ENCODE measurements at places on chromosomes 2 and 18.

DNA sequence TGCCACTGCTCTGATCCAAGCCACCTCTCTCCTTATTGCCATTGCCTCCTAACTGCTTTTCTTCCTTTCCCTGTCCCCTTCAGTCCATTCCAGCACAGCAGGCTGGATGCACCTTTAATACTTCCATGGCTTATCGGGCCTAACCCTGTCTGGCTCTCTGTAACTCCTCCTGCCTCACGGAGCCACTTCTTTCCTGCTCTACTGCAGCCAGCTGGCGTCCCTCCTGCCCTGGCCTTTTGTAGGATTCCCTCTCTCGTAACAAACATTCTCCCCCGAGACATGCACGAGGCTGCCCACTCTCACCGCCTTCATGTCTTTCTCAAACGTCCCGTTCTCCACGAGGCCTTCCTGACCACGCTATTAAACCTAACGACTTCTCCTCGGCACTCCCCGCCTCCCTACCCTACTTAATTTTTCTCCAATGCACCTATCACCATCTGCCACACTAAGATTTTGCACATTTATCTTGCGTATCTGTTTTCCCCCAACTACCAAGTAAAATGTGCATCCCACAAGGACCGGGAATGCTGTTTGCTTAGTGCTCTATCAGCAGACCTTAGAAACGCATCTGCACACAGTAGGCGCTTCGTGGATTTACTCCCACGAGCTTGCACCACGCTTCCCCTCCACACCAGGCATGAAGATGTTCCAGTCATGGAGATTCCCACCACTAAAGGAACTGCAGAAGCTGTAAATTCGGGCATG, 728 bp upstream of the C18orf63 start:
- no peak for DNase-seq

DNA sequence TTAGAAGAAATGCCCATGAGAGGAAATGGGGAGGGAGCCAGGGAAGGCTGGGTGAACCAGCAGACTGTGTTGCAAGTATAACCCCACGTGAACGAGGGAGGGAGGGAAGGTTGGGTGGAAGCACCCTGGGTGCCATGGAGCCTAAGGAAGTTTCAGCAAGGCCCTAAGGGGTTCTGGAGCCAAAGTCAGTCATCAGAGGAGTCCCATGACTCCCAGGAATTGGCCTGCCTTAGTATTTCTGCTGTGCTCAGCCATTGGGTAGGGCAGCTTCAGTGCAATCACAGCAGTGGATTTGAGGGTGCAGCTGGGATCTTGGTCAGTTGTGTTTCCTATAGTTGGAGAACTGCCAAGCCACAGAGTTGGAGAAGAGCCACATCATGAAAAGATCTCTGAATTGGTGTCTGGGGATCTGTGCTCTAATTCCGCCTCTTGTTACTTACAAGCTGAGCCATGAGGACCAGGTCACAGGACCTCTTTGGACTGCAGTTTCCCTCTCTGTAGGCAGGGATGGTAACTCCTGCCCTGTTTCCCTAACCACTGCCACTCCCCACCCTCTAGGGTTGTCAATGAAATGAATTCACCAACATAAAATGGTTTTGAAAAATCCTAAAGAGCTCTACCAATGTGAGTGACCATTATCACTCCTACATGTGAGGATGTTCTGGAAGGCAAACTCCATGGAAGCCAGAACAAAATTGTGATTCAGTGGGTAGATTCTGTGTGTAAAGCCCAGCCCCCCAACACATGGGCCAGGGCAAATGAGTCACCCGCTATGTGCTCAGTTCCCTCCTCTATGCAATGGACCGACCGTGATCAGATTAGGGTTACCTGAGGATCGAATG, 108.9 kb downstream of the CLIP4 start:
- DNase-seq = no peak

GRCh38 chr18:69935319-69936190, 12.1 kb downstream of the CD226 start:
- DNase-seq = no peak

GRCh38 chr2:17643031-17643615, 102.6 kb downstream of the VSNL1 start:
- DNase-seq = peak; percentile 85

DNA sequence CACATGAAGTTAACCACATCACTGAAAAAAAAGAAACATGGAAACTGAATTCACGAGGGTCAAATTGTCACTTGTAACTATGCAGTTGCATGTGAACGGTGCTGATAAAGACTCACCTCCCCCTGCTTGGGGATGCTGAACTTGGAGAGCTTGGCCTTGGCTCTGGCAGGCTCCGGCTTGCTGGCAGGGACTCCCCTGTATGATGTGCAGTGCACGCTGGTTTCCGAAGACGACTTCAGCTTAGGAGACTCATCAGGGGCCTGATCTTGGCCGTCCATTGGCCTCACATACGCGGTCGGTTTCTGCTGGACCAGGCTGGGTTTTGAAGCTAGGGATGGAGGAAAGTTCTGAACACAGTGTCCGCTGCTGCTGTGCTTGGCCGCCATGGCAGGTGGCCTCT, 135.9 kb downstream of the AFF3 start:
- no peak for DNase-seq

- no peak for DNase-seq
Measured at GRCh38 chr2:234091883-234092282, 41.4 kb downstream of the SPP2 start.

DNA sequence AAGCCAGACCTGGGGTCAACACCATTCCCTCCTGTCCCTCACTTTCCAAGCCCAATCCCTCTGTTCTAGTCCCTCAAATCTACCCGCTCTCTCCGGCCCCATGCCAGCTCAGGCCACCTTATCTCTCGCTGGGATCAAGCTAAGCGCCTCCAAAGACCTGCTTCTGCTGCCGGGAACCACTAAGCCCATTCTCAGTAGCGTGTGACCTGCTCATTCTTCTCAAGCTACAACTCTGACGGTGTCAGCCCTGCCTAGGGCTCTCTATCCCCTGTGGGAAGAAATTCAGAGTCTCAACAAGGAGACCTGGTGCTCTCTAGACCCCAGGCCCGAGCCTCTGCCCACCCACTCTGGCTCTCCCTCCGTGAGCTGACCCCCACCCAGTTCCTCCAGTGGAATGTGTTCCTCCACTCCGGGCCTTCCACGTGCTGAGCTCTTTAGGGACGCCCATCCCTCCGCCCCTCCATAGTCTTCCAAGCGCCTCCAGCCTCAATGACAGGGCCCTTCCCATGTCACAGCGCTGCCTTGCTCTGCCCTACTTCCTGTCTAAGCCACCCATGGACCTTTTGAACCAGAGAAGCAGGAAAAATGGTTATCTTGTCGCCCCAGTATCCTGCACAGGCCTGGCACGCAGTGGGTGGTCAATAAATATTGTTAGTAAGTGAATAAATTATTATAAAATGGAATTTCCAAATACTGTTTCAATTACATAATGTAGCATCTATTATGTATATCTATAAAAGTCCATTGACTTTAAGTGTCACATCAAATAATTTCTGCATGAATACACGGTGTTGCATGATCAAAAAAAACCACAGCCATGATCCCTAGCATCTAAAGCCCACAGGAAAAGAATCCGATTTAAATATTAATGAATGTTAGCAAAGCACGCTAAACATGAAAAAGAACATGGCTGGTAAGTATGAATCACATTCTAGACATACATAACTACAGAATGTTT, 127.6 kb downstream of the ZNF516 start:
- no peak for DNase-seq

DNA sequence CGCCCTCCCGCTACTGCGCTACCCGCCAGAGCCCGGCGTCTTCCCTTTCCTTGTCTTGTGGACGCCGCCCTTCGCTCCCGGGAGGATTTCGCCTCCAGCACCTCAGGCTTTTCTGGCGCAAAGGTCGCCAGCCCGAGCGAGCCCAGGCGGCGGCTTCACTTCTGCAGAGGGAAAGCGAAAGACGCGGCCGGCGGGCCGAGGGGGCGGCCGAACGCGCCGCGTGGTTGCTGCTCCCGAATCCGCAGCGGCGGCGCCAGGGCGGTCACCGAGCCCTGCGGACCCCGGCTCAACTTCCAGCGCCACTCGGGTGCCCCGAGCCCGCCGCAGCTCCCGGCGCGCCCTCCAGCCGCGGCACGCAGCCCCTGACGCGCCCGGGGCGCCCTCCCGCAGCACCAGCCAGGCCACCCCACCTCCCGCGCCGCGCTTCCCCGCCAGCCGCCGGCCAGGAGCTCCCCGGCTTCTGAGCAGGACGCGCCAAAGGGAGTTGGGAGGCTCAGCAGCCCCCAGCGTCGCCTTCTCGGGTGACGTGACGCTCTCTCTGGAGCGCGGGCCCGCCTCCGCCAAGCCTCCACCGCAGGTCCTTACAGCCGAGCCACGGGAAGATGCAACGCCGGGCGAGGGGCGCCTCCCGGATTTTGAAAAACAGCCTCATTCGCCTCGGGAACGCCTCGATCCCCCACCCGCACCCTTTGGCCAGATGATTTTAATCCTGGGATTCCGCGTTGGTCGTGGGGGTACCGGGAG, 84.9 kb upstream of the EPB41L3 start:
- no peak for DNase-seq

- DNase-seq = no peak
Measured at GRCh38 chr18:69968039-69968438, 20.4 kb upstream of the CD226 start.

DNA sequence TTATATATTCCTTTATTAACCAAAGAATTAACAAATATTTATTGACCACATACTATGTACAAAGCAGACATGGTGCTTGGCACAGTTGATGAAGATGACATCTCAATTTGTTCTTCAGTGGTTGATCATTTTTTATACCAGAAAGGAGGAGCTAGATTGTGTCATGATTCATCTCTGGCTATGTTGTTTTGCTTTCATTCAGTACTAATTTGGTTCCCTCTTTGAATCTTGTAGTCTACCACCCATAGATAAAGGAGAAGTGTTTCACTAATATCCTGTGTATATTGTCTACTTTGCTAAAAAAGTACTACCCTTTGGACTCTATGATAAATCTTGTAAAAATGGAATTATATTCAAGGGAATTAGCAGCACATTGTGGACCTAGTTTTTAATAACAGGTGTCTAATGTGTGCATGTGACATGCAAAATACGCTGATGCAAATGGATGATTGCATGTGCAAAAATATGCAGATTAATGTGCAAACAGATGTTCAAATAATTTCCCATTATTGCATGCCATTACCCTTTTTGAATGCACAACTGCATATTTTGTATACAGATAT, 313.2 kb upstream of the ZEB2 start:
- DNase-seq = no peak

DNA sequence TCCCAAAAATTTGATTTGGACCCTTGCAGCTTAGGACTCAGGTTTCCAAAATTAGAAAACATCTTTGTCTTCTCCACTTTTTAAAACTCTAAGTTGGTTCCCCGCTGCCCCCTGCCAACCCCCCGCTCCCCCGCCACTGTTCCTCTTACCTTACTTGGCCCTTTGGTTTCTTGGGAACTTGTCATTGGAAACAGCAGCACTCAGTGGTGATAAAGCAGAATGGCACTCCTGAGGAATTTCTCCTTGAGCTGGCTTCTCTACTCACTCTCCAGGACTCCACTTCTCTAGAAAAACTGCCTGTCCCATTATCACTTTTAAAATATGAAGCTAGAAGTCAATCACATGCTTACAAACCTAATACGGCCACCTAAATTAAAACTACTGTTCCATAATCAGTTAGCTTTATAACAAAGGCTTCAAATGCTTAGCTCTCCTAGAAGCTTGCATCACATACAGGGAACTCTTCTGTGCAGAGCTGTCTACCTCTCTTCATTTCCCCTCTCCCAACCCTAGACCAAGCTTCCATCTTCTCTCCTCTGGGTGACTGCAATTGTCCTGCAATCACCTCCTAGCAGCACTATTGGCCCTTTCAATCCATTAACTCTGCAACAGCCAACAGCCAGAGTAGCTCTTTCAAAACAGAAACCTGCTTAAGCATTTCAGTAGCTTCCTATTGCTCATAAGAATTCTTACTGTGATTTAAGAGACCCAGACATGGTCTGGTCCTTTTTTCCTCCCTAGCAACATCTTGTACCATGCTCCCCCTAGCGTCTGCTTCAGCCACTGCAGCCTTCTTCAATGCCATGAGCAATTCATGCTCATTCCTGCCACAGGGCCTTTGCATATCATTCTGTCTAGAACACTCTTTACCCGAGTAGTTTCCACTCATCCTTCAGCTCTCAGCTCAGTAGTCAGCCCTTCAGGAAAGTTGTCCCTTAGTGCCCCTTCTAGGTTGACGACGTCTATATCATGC, 15.2 kb upstream of the PLEKHM3 start:
- DNase-seq = peak; percentile 56

GRCh38 chr2:241877989-241878970, 8.8 kb downstream of the RTP5 start:
- DNase-seq = peak; percentile 21

DNA sequence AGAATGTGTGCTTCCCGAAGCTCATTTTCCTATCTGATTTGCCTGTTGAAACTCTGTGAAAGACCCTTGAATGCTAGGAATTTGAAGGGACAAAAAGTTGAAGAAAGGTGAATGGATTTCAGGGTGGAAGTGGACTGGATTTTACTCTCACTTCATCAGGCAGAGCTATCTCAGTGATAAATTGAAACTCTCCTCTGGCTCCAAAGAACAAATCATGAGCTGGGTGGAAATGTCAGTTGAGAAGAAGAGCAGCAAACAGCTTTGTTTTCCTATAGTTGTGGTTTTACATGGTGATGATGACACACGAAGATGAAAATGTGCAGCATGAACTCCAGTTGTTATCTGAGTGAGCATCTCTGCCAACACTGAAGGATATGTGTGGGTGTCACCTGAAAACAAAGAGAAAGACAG, 34.4 kb downstream of the CD28 start:
- DNase-seq = peak; percentile 23

GRCh38 chr2:47043142-47043890, 111.8 kb downstream of the STPG4 start:
- DNase-seq = peak; percentile 94

DNA sequence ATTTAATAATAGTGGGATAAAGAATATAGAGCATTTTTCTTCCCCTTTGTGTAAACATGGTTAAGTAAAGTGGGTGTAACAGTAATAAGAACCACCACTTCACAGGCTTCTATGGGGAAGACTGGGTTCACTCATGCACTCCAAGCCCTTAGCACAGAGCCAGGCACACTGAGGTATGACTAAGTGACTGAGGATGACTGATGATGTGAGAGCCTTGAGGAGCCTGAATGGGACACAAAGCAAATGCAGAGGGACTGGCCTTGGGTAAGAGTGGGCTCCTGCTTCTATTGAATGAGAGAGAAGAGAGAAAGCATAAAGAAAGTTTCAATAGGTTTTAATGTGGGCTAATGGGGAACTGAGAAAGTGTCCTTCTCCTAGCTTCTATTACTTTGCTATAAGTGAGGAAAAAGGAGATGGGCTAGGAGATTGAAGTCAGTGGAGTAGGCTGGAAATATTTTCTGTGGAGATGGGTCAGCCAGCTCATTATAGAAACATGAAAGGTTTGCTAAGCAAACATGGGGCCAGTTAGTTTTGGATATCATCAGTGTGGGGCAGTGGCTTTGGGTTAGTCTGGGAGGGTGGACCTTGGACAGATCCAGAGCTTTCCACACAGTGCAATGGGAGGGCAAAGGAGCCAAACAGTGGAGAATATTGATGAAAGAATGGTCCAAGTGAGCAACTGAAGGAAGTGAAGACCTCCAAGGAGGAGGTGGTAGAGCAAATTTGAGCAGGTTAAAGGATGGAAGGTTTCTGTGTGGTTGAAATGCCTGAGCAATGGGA, 20.6 kb downstream of the IL1F10 start:
- no peak for DNase-seq

- DNase-seq = no peak
Measured at GRCh38 chr2:20172273-20173055, 52.5 kb downstream of the SDC1 start.

- DNase-seq = no peak
Measured at GRCh38 chr18:62452280-62452831, 70.5 kb upstream of the ZCCHC2 start.

All from RCC 7860 (cell line).